ENCODE measurements at places on chromosomes 2 and 18. TPM values are rescaled to one million over a fixed set of nuclear protein-coding genes. Genes with fewer than 3 reads are reported as not detected.

ALMS1 gene
- 15.4 TPM for total RNA-seq

AAK1 gene
- 116 TPM for total RNA-seq

SERPINB2 gene
- total RNA-seq: 0.24 TPM

KANSL3 gene
- total RNA-seq: 36.9 TPM

EFR3B gene
- total RNA-seq: 0.77 TPM

ZAP70 gene
- total RNA-seq: not detected

METTL8 gene
- total RNA-seq: 20.2 TPM

Measured in endothelial cell of umbilical vein (primary cell).